ENCODE measurements at places on chromosomes 2 and 18.

- peak; percentile 72 for DNase-seq
Measured at GRCh38 chr2:224260372-224261020, 141.4 kb downstream of the FAM124B start.

DNA sequence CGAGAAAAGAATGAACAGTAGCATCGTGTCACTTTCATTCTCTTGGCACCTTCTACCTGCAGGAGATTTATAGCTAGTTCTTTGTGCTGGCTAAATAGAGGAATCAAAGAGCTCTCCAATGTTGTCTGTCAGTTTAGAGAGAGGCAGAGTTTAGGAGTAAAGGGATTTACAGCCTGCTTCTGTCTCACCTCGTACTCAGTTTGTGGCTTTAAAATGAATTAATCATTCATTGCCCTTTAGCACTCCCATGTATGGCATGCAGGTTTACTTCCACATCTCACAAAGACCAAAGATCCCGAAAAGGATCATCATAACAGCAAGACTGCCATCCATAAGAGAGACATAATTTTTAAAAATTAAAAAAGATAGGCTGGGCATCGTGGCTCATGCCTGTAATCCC, 42.4 kb upstream of the ATL2 start:
- no peak for DNase-seq

GRCh38 chr2:191800874-191801273, 46.0 kb downstream of the CAVIN2 start:
- DNase-seq: no peak

- peak; percentile 73 for DNase-seq
Measured at GRCh38 chr2:53987336-53987921, 16.6 kb upstream of the PSME4 start.

- DNase-seq: peak; percentile 69
Measured at GRCh38 chr2:29012211-29012681, 31.1 kb downstream of the TOGARAM2 start.

DNA sequence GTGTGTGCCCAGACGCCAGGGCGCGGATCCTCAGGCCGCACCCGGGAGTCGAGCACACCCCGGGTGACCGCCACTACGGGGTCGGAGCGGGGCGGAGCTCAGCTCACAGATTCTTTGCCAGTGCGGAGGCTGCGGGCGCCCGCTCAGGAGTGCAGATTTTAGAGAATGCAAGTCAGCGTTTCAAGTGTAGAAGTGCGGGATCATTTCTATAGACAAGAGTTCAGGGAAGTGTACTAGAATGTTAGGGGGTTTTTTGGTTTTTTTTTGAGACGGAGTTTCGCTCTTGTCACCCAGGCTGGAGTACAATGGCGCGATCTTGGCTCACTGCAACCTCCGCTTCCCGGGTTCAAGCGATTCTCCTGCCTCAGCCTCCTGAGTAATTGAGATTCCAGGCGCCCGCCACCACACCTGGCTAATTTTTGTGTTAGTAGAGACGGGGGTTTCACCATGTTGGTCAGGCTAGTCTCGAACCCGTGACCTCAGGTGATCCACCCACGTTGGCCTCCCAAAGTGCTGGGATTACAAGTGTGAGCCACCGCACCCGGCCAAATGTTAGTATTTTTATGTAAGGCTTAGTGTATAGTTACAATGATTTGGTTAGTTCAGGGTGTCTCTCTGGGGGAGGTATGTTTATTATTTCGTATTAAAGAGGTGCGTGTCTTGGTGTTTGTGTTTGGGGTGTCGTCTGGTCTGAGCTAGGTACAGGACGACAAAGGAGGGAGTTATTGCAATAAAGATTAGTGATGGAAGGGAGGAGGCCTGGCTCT, 619 bp upstream of the FAM168B start:
- DNase-seq: no peak

- no peak for DNase-seq
Measured at GRCh38 chr18:10317864-10318690, 136.4 kb upstream of the APCDD1 start.

DNA sequence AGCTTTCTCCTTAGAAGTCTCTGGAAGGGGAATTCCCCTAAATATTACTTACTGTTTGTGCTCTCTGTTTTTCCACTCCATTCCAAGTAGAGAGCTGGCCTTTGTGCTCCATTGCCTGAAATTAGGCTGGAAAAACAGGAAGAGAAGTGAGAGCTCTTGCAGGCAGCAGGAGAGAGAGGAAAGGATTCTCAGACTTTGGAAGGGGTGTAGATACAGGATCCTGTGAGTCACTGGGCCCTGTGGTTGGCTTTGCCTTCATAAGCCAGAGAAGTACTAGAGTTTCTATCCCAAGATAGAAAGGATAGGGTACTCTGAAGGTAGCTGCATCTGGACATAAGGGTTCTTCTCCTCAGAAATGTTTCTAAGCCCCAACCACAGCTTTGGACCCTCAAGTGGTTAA, 188.9 kb downstream of the CMPK2 start:
- DNase-seq: no peak

- peak; percentile 83 for DNase-seq
Measured at GRCh38 chr2:200615247-200615646, 29.4 kb downstream of the AOX1 start.

- no peak for DNase-seq
Measured at GRCh38 chr18:48649231-48649630, 110.4 kb downstream of the CTIF start.

All from amniotic epithelial cell (primary cell).